NCI-H2171 treated with DMSO at 0.1 percent for 48 hours (cell line): ENCODE measurements at places on chromosomes 6 and 20.

GRCh38 chr6:112218563-112218962 is 35.8 kb downstream of the LAMA4 start:
- no peak for DNase-seq

GRCh38 chr20:20795721-20796120 is 83.3 kb upstream of the RALGAPA2 start:
- no peak for DNase-seq

GRCh38 chr6:82878812-82879211 is 186.8 kb downstream of the UBE3D start:
- no peak for DNase-seq

- no peak for DNase-seq
Measured at GRCh38 chr6:136103763-136104311, 146.3 kb downstream of the MTFR2 start.

DNA sequence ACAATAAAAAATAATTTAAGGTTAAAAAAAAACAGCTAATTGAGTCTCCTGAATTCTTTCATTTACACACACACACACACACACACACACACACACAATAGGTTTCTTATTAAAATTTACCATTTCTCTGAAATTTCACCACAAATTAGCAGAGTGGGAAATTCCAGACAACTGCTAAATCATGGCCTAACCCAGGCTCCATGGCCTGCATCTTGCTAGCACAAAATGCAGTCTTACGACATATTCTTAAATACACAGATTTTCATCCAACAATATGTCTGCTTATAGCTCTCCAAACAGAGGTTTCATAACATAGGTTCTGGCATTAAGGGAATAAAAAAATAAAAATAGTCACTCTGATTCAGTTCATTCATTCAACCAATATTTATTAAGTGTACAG is 46.9 kb downstream of the SOD2 start:
- DNase-seq, result no peak

- DNase-seq, result no peak
Measured at GRCh38 chr6:170187669-170188566, 103.0 kb downstream of the DLL1 start.
